ENCODE measurements at places on chromosomes 7 and 10.

DNA sequence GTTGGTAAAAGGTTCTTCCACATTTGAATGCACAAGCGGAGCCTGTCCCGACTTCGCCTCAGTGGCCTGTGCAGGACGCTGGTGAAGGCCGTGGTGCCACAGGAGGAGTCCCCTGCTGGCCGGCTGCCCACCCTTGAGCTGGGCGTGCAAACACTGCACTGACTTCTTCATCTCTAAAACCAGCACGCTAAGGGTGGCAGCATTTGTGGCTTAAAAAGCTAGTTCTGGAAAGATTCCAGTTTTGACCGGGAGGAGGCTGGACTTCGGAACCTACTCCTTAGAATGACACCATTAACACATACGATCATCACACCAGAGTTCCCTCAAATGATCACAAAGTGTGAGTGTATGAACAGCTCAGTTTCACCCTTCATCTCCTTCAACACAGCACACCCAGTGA is 102.4 kb downstream of the SMURF1 start:
- no peak for DNase-seq

GRCh38 chr10:124996854-124997215 is 54.9 kb downstream of the ZRANB1 start:
- no peak for DNase-seq

- DNase-seq = no peak
These were observed 493.5 kb upstream of the GALNT17 start for GRCh38 chr7:70638158-70639107.

- DNase-seq = peak; percentile 97
These were observed 29.1 kb downstream of the GTF2IRD1 start for GRCh38 chr7:74482629-74483401.

GRCh38 chr10:32328499-32328898 is 18.5 kb downstream of the EPC1 start:
- DNase-seq = no peak

DNA sequence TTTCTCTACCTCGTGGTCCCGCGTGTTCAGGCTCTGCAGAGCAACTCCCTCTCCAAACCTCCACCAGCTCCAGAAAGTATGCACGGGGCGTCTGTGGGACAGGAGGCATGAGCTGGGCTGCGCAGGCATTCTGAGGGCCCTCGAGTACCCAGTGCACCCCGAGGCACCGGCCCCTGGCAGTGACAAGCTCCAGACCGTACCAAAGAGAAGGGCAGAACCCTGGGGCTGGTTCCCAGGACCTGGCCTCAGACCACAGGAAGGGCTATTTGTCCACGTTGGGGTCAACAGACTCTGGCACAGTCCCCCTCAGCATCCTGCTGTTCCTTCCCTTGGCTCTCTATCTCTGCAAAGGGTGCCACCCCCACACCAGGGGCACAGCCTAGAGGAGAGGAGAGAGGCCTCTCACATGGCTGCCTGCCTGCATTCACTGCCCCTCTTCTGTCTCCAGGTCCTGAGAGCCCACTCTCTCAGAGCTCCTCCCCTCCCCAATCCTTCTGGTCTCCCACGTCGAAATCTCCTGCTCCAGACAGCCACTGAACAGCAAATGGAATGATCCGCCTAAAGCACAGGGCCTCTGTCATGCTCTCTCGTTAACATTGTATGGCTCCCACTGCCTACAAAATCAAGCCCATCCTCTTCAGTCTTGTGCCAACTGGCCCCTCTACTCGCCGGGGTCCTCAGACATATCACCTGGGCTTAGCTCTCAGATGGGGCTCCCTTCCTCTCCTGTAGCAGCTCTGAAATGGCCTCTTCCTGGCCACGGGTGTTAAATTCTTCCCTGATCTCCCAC is 96.3 kb downstream of the OAT start:
- no peak for DNase-seq

DNA sequence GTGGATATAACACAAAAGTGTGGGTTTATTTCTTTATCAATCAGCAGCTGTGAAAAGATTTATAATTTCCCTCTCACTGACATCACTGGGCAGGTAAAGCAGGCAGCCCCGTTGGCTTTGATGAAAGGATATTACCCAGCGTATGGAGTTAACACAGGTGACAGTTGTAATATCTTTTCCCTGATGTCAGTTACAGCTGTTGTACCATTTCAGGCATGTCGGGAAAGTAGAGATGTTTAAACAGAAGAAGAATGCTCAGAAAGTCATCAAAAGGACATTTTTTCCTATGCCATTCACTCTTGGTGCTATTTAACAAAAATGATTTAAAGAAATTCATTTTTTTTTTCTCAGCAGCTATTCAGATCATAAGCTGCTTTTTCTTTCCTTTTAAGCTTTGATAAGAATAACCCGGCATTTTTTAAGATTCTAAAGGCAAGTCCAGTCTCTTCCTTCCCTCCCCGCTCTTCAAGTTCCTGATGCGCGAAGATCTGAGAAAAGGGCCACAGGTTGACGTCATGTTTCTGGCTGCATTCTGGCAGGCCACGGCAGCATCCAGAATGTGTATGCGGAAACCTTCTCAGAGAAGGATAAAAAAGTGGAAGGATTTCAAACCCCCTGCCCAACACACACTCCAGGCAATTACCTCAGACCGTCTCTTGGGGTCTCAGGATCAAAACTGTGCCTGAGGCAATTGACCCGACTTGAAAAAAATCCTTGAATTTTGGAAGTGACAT is 32.5 kb upstream of the ADAM12 start:
- peak; percentile 29 for DNase-seq

DNA sequence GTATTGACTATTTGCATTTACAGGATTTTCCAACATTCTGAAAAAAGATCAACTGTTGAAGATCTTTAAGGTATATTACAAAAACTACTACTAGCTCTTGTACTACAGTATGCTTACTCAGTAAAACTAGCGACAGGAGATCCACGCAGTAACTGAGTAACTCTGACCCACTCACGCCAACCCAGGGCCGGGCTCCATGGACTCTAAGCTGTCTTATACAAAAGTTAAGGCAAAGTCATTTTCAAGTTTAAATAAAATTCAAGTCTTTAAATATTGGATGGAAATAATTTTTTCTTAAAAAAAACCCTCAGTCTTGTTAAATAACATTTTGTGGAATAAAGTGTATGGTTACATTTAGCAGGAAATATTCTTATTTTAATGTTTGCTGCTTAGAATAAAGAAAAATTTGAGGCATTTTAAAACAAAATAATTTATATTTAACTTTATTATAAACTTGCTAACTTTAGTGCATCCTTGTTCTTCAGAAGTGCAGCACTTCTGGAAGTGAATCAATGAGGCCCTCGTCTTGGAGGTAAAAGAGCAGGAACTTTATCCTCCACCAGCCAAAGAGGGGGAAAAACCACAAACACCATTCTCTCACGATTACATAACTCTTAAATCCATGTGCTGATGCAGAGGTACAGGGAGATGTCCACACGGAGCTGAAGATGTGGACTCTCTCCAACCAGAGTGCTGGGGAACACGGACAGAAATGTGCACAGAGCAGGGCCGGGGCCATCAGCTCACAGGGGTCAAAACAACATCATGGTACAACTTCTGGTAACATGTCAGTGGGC is 119.9 kb downstream of the LARP4B start:
- DNase-seq = no peak

GRCh38 chr7:104010052-104010909 is 20.8 kb upstream of the RELN start:
- no peak for DNase-seq

DNA sequence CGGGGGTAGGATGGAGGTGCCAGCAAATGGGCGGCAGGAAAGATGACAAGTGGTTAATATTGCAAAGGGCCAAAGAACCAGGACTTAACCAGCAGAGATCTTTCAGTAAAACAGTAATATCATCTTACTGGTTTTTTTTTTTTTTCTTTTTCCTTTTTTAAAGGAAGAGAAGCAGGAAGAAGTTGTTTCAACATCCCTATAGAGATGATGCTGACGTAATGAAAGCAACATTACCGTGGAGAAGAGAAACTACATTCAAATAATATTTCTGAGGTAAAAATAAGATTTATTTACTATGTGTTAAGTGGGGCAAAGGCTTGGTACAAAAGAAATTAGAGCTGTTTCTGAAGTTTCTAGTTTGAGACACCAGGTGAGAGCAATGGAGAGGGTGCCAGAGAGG is 11.0 kb downstream of the MINDY3 start:
- no peak for DNase-seq

DNA sequence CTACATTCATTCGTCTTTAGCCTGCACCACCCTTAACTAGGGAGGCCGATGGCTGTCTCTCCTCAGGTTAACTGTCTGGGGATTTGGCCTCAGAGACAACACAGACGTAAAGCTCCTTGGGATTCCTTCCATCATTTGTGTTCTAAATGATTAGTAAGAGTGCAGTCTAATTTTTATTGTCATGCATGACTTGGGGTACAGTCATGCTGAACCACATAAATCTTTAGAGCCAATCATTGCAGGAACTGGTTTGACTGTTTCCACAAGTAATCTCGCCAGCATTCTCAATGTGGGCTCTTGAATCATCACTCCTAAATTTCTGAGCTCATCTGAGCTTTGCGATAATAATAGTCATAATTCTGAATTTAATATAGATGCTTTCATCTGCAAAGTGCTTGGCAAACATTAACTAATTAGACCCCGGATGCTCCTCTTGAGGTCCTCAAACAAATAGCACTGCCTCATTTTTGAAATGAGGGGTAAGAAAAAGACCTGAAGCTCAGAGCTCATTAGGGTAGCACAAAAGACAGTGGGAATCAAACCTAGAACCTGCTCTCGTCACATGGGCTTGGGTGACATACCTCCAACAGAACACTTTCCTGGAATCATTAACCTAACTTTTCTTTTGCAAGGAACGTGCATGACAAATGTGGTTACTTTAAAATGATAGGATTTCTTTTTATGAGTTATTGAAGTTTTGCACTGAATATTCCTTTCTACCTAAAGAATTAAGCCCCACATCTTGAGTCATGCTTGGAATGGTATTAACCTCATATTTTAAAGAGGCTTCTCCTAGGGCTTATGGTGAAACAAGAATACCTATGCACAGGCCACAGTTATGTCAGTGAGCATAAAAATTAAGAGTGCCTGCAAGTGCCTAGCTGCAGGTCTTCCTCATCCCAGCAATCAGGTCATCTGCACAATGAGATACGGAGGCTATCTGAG is 118.9 kb upstream of the NRP1 start:
- peak; percentile 29 for DNase-seq

GRCh38 chr7:102214477-102215072 is 72.1 kb upstream of the SH2B2 start:
- no peak for DNase-seq

DNA sequence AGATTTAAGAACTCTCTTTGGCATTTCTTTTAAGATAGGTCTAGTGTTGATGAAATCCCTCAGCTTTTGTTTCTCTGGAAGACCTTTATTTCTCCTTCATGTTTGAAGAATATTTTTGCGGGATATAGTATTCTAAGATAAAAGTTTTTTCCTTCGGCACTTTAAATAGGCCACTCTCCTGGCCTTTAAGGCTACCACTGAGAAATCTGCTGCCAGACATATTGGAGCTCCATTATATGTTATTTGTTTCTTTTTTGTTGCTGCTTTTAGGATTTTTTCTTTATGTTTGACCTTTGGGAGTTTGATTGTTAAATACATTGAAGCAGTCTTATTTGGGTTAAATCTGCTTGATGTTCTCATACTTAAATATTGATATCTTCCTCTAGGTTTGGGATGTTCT is 22.6 kb downstream of the GALNT11 start:
- DNase-seq = no peak

GRCh38 chr10:47038881-47039561 is 127.8 kb downstream of the PTPN20 start:
- DNase-seq = no peak

DNA sequence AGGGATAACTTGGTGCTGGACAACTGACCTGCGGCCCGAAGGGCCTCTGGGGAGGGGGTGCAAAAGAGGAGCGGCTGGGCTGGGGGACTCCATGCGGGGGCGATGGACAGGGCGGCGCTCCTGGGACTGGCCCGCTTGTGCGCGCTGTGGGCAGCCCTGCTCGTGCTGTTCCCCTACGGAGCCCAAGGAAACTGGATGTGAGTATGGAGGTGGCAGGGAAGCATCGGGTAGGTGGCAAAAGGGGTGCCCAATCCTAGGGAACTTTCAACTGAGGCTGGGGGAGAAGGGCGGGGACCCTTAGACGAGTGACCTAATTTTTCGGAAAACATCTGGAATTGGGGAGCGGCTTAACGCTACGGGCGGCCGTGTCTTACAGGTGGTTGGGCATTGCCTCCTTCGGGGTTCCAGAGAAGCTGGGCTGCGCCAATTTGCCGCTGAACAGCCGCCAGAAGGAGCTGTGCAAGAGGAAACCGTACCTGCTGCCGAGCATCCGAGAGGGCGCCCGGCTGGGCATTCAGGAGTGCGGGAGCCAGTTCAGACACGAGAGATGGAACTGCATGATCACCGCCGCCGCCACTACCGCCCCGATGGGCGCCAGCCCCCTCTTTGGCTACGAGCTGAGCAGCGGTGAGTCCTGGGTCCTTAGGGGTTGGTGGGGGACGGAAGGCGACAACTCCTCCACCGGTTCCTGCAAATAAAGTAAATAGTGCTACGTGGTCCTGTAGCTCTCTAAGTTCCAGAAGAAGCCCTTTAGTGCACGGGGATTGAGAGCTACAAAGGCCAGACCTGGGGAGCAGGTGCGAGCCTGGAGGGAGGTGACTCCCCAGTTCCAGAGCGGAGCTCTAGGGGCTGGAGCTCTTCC is 622 bp downstream of the WNT16 start:
- peak; percentile 32 for DNase-seq

- DNase-seq = no peak
These were observed 558.9 kb downstream of the DNAJB6 start for GRCh38 chr7:157895520-157896375.

GRCh38 chr7:501526-501925 is 18.1 kb downstream of the PDGFA start:
- no peak for DNase-seq

All from astrocyte of the spinal cord (primary cell).